ENCODE measurements at places on chromosomes 12 and 14. TPM values are rescaled to one million over a fixed set of nuclear protein-coding genes. Genes with fewer than 3 reads are reported as not detected.

The TBX3 gene
- not detected for polyA plus RNA-seq

The SPRYD3 gene
- polyA plus RNA-seq = 35.6 TPM

The DMAC2L gene
- 13.6 TPM for polyA plus RNA-seq

GRCh38 chr14:104751539-104752422 lies 1.2 kb upstream of the SIVA1 start:
- no peak for DNase-seq

Data from immature natural killer cell (primary cell).